Mammary microvascular endothelial cell (primary cell): ENCODE measurements at places on chromosomes 6 and 20. TPM values are rescaled to one million over a fixed set of nuclear protein-coding genes. Genes with fewer than 3 reads are reported as not detected.

Gene OTOR
- not detected in 2 replicates for total RNA-seq

Gene HLA-G
- total RNA-seq: not detected in 2 replicates

Gene PARD6B
- under 0.01 and 0.13 TPM in 2 replicates for total RNA-seq

Gene IL17A
- total RNA-seq: not detected in 2 replicates

Gene TBX18
- 0.25 and 1.1 TPM in 2 replicates for total RNA-seq

Gene PPDPF
- 81.9 and 90.7 TPM in 2 replicates for total RNA-seq

Gene NKAPL
- 0.53 and 1.3 TPM in 2 replicates for total RNA-seq

Gene UST
- 0.20 and 0.44 TPM in 2 replicates for total RNA-seq

Gene SLC2A4RG
- total RNA-seq: 30.6 and 42.5 TPM in 2 replicates

Gene LTB
- total RNA-seq: 2.2 and 7.0 TPM in 2 replicates

Gene ADGRB3
- total RNA-seq: not detected in 2 replicates

Gene EFCAB8
- total RNA-seq: not detected in 2 replicates
